Endothelial cell of umbilical vein (primary cell): ENCODE measurements at places on chromosomes 1 and 21. TPM values are rescaled to one million over a fixed set of nuclear protein-coding genes. Genes with fewer than 3 reads are reported as not detected.

The TCP10L gene
- total RNA-seq = not detected in 2 replicates

The NHLH1 gene
- 0.16 and 0.46 TPM in 2 replicates for total RNA-seq

The OR2L8 gene
- total RNA-seq = not detected in 2 replicates

The FABP3 gene
- 0.84 and 1.8 TPM in 2 replicates for total RNA-seq

The RSRP1 gene
- 99.4 and 102 TPM in 2 replicates for total RNA-seq

The C1QC gene
- not detected in 2 replicates for total RNA-seq

The FCRL2 gene
- not detected in 2 replicates for total RNA-seq

The TMEM9 gene
- total RNA-seq = 39.3 and 44.6 TPM in 2 replicates
